ENCODE measurements at places on chromosomes 7 and 10.

DNA sequence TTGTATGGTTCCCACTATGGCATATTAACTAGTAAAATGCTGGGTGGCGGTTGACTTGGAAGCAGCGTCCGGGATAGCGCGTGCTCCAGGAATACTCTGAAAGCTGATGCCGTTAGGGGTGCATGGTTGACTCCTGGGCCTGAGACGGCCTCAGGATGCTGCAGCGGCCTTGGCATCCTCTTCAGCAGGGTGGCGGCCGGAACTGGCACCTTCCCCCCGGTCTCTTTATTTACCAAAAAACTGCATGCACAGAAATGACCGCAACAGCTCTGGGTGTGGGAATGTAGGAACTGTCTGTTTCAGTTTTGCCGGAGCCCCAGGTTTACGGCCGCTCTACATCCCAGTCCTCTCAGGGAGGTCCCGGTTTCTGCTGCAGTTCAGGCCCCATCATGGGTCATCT, 28.8 kb downstream of the PFKP start:
- no peak for DNase-seq

- DNase-seq = no peak
Measured at GRCh38 chr7:92296880-92297445, 51.2 kb downstream of the ANKIB1 start.

DNA sequence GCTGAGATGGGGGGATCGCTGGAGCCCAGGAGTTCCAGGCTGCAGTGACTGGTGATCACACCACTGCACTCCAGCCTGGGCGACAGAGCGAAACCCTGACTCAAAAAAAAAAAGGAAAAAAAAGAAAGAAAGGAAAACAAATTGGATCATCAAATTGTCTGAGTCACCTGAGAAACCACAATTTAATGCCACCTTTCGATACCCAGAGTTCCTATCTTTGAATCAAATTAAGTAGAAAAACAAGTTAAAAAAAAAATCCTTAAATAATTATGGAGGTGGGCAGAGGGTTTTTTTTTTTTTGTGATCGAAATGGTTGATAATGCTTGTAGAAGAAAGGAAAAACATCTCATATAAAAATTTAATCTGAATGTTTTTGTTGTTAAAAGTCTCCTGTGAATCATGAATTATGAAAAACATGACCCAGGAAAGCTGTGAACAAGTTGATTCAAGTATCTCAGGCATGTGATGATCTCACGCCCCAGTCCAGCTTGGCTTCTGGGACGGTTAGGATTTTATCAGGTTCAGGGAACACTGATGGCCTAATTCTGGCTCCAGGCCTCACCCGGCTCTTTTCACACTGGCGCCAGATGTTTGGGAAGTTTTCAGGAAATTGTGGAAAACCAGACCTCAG, 25.3 kb upstream of the CUX1 start:
- DNase-seq = peak; percentile 91

DNA sequence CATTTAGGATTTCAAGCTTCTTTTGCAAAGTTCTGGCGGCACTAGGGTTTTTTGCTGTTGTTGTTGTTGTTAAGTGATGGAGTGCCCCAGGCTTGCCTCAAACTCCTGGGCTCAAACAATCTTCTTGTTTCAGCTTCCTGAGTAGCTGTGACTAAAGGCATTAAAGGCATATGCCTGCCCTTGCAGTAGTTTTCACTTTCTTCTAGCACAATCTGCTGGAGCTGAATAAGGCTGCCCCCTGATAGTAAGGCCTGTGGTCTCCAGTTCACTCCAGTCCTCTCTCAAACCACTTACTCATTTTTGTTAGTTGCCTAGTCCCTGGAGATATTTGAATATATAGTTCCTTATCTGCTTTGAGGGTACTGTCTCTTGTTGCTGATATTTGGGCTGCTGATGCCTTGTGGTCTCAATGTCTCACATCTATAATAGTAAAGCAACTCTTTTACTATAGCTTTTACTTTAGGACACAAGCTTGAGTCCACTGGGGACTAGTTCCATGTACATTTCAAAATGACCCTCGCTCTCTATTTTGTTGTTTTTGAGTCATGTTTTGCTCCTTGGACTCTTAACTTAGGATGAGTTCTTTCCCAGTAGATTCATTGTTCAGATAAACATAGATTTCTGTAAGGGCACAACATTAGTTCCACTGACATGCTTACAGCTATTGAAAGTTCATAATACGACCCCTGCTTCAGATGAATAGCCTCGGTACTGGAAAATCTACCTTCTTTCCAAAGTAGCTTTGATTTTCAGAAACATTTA, 25.5 kb downstream of the PHF14 start:
- DNase-seq = no peak

- no peak for DNase-seq
Measured at GRCh38 chr10:24716295-24716694, 7.4 kb downstream of the ARHGAP21 start.

- no peak for DNase-seq
Measured at GRCh38 chr7:40761762-40762560, 627.2 kb downstream of the SUGCT start.

DNA sequence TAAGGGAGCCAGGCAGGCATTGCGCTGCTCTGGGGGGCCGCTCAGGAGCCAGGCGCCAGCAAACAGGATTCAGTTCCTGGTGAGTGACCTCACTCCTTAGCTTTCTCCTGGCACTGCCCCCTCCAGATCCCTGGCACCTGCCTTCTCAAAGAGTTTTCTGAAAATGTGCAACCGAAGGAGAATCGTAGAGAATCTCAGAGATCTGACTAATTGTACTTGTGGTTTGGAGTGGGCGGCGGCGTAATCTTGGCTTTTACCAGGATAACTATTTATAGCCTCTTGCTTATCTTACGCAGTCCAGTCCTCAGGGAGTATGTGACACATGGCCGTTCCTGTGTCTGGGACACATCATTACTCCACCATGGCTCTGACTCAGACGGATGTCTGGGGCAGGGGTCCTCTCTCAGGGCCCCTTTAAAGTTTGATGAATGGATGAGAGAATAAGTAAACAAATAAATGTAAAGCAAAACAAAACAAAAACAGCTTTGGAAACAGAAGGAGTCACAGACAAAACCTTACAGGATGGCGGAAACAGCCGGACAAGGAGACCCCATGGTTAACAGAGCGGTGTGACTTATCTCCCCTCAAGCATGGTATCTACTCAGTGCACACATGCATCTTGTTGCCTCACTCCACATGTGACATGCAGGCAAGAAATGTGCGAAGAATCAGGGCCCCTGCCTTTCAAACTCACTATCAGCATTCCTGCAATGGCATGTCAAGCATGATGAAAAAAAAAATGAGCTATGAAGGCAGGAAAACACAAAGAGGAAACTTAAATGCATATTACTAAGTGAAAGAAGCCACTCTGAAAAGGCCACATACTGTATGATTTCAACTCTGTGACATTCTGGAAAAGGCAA, 99.7 kb downstream of the TNS3 start:
- DNase-seq = peak; percentile 93

DNA sequence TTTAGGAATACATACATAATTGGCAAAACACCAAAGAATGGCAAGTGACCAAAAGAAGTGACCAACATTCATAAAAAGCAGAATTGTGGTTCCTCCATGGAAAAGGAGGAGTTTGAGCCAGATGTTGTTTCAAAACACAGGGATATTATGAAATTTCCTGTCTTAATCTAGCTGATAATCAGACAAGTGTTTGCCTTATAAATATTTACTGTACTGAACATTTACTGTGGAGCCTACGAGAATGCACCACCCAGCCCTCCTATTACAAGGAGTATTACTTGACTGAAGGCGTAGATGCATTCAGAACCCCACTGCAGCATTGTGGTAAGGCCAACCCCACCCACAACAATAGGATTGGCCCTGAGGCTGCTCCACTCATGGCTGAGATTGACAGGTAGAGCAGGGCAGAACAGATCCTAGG, 118.9 kb downstream of the AKR1D1 start:
- no peak for DNase-seq

DNA sequence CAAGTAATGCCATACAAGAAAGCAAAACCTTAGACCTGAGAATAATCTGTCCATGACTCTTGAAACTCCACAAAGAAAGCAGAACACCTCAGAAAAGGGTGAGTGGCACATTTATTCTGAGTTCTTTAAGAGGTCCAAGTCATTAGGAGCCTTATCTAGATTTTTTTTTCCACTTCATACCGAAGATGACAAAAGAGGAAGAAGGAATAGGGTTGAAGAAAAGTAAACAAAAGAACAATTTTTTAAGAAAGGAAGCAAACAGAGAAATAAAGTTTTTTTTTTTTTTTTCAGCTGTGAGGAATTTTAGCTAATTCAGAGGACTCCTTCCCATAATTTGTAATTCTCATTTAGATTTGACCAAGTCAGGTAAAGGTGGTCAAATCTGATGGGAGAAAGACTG, 13.1 kb upstream of the MTPN start:
- DNase-seq = no peak

DNA sequence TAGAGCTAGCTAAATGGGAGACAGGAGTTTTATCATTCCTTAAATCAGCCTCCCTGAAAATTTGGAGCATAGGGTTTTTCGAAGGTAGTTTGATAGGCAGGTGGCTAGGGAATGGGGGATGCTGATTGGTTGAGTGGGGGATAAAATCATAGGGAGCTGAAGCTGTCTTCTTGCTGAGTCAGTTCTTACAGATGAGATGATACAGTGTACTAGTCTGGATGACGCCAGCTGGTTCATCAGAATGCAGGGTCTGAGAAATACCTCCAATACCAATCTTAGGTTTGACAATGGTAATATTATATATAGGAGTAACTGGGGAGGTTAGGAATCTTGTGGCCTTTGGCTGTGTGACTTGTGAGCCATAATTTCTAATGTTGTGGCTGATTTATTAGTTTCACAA, 271.2 kb downstream of the SUGCT start:
- no peak for DNase-seq

GRCh38 chr7:141500608-141501007, 50.6 kb upstream of the AGK start:
- DNase-seq = no peak

DNA sequence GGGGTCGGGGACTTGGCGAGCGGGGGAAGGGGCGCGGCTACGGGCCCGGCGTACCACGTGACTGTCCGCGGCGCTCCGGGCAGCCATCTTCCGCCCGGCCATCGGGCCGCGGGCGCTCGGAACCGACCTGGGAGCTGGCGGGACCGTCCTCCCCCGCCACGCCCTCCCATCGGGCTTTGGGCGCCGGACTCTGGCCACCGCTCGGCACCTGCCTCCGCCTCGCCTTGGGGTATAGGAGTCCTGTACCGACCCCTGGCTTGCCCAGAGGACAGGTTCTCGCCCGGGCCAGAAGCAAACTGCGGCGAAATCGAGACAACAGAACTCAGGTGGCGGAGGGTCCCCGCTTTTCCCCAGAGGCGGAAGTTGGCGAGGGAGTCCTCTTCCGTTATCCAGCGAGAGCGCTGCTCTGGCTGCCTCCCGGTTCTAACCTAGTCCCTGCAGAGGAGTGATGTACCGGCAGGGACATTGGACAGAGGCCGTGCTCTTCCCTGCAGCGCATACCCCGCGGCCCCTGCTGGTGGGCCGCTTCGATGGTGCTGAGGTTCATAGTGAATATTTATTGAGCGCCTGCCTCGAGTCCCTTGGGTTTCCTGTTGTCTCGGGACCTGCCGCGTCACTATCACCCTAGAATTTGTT, 1.2 kb upstream of the SGMS1 start:
- peak; percentile 68 for DNase-seq

Measured in AG10803 (cell line).